Stomach (tissue), 19 donors: ENCODE measurements at places on chromosomes 6 and 20.

- DNase-seq = peak; percentile 78
These were observed 542.3 kb downstream of the QKI start for GRCh38 chr6:163956571-163957407.

- DNase-seq = no peak
These were observed 44.0 kb upstream of the PIM1 start for GRCh38 chr6:37125774-37126492.

DNA sequence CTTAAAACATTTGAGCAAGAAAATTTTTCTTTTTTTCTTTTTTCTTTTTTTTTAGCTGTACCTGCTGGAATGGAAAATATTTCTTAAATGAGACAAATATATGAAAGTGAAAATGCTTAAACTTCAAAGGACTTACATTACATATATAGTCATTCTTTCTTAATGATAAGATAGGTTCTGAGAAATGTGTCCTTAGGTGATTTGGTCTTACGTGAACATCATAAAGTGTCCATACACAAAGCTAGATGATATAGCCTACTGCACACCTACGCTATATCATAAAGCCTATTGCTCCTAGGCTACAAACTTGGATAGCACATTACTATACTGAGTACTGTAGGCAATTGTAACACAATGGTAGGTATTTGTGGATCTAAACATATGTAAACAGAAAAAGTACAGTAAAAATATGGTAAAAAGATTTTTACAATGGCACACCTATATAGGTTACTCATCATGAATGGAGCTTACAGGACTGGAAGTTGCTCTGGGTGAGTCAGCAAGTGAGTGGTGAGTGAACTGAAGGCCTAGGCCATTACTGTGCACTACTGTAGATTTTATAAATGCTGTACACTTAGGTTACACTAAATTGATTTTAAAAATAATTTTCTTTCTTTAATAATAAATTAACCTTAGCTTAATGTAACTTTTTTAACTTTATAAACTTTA lies 54.6 kb downstream of the RPP21 start:
- DNase-seq = no peak

DNA sequence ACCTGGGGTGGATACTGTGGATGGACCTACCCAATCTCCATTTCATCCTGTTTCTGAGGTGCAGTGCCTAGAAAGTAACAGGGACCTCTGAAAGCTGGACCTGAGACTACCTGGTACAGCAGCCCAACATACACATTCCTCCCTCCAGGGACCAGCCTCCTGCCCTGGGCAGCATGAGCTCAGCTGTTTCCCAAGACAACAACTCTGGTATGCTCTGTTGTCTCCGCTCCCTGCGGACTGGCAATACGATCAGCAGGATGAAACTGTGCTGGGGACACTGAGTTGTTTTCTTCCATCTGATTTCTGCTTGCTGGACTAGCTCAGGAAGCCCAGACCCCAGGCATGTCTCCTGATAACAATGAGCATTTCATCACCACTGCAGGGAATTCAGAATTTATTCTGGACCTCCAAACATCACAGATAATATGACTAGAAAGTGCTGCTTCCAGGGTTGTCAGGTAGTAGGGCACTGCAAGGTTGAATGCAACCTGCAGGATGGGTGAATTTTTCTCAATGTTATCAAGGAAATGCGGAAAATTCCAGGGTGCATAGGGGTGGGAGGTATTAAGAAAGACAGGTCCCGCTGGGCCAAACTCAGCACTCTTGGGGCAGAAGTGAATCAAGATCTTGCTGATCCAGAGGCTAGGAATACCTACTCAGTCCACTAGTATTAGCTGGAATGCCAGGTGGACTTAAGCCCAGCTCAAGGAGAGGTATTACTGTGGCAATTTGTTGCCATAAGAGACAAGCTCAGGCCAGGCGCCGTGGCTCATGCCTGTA lies 38.9 kb upstream of the SLC4A11 start:
- no peak for DNase-seq

GRCh38 chr20:43941476-43942200 lies 27.0 kb downstream of the TOX2 start:
- DNase-seq = no peak

- peak; percentile 83 for DNase-seq
These were observed 67.4 kb downstream of the ALDH8A1 start for GRCh38 chr6:134882426-134883038.

DNA sequence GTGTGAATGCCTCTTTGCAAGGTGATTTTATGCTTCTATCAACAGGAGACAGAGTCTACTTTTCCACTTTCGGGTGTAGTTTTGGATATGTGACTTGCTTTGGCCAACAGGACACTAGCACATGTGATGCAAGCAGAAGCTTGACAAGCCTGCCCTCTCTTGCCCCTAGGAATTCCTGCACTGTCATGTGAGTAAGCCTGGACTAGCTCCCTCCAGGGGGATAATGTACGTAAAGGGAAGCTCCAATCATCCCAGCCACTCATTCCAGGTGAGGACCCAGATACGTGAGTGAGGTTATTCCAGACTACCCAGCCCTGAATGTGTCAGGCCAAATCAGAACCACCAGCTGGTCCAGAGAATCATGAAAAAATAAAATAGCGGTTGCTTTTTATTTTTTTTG lies 33.3 kb downstream of the BEND3 start:
- DNase-seq = no peak

- no peak for DNase-seq
These were observed 90.6 kb upstream of the NAA20 start for GRCh38 chr20:19926591-19926990.

DNA sequence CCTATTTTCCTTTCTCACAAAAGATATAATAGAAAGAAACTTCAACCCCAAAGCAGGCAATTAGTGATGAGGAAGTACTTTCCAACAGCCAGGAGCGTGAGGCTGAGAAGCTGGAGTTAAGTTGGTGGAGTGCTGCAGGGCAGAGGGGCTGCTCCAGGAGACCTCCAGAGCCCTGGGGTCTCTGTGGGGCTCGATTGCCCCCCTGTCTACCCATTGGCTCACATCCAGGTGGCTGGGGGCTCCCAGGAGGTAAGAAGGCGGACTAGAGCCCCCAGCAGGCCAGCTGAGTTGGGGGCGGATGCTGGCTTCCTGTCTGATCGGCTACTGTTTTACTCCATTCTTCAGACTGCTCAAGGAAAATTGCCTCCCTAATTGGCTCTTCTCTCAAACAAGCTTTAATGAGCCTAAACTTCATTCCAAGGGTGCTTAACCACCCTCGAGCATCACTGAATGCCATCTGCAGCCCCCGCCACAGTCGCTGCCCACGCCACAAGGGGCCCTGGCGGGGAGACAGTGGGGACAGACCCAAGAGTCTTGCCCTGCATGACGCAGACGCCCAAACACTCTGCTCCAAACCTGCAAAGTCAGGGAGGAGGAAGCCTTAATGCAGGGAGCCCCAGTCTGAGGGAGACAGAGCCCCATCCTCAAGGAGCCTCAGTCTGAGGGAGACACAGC lies 78.6 kb downstream of the MDGA1 start:
- no peak for DNase-seq

GRCh38 chr20:45948261-45948733 lies 13.8 kb downstream of the PCIF1 start:
- no peak for DNase-seq

DNA sequence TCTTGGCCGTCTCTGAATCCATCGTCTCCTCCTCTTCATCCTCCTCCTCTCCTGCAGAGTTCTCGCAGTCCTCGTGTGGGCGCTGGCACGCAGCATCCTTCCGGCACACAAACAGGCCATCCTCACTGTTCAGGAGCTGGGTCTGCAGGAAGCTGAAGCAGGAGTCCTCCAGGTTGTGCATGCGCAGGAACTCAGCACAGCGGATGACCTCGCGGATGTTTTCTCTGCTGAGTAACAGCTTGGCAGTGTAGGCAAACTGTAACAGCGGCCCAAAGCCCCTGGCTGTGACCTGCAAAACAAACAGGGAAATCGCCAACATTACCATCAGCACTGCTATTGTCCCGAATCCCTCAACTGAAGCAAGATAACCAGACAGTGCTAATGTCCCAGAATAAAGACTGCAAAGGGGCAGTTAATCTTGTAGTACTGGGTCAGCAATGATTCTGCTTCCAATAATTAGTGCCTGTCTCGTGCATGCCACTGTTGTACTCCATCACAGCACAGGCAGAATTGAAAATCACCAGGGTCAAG lies 57.4 kb downstream of the GJA10 start:
- DNase-seq = peak; percentile 27

DNA sequence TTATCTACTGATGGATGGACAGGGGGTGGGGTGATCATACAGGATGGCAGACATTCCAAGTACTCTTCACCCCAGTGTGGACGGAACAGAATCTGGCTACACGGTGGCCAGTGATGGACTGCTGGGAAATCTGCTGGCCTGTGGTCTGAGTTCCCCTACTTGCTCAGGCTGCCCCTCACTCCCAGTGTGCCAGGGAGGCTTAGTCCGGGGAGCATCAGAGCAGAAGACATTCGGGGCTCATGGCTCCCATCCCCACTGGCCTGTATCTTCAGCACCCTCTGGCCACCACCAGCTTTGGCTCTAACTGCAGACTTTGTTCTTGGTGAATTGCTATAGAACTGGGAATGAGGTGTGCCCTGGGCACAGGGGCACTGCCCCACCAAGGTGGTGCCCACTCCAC lies 15.3 kb downstream of the TLDC2 start:
- DNase-seq = no peak

GRCh38 chr6:52513464-52513863 lies 63.4 kb downstream of the TRAM2 start:
- no peak for DNase-seq

- no peak for DNase-seq
These were observed 19.5 kb downstream of the SRSF6 start for GRCh38 chr20:43477193-43477592.

DNA sequence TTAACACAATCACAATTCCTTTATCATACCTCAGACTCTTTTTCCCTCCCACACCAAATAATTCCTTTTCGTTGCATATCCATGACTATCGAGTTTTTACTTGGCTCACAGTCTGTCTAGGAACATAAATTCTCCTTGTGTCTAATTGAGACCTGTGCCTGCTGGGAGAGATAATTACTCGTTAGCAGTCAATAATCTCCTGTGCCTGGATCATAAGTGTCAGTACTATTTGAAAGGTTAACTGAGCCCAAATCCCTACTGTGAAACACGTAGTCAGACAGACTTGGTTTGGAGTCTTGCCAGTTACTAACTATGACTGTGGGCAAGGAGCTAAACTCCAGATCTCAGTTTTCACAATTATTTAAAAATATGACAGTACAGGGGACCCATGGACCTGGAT lies 5.7 kb upstream of the CTNNBL1 start:
- DNase-seq = no peak

GRCh38 chr6:36697481-36697903 lies at the start of gene RAB44:
RAB44 (plus strand) TSS chr6:36697826; CDS start chr6:36704236, 6,410 bp downstream.
- no peak for DNase-seq

GRCh38 chr6:88165844-88166492 lies at the start of gene CNR1:
CNR1 (minus strand) TSS chr6:88166347; CDS start chr6:88145274, 21,073 bp downstream.
- DNase-seq = peak; percentile 85

- DNase-seq = no peak
These were observed 98.7 kb upstream of the RUNX2 start for GRCh38 chr6:45229416-45229815.

GRCh38 chr6:84877515-84878210 lies 113.3 kb upstream of the TBX18 start:
- no peak for DNase-seq

GRCh38 chr6:116015983-116016382 lies 44.7 kb downstream of the FRK start:
- DNase-seq = peak; percentile 36

DNA sequence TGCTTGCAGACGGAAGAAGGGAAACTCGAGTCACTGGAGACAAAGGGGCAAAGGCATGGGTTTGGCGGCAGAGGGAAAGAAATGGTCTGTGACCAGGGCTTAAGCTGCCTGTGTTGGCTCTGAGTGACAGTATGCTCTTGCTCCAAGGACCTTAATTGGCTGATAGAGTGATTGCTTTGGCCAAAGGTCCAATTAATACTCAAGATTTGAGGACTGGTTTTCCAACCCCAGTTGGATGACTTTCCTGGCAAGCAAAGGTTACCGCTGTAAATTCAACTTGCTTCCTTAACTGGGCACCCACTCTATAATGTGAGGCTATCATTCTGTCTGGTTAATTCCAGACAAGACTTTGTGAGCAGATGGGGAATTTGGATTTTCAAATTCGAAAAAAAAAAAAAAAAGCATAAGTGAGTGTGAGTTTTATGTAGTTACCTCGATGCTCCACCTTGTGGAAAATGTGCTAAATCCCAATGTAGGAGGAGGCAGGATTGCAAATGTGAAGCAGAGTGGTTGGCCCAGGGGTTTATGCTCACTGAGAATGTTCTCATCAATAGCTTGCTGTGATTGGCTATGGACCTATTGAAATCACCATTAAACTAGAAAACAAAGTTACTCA lies 150.7 kb upstream of the GMDS start:
- DNase-seq = no peak

GRCh38 chr6:38720295-38720694 lies 5.2 kb downstream of the DNAH8 start:
- DNase-seq = no peak

GRCh38 chr6:17525637-17526036 lies 74.5 kb upstream of the FAM8A1 start:
- no peak for DNase-seq

- no peak for DNase-seq
These were observed 38.5 kb upstream of the AHI1 start for GRCh38 chr6:135535989-135536414.

GRCh38 chr20:13174402-13174801 lies 46.7 kb upstream of the ISM1 start:
- no peak for DNase-seq

DNA sequence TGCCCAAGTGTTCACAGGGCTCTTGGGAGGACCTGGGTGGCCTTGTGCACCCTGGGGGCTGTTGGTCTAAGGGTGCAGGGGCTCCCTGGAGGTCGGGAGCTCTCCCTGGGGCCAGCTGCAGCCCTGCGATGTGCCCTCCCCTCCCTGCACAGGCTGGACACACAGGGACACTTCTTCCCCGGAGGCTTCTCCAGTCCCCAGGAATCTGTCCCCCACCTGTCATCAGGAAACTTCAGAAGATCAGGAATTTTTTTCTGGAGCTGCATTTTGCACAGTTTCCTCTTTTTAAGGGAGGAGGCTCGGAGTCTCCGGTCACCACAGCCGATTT lies 66.9 kb upstream of the BHLHE23 start:
- DNase-seq = no peak

DNA sequence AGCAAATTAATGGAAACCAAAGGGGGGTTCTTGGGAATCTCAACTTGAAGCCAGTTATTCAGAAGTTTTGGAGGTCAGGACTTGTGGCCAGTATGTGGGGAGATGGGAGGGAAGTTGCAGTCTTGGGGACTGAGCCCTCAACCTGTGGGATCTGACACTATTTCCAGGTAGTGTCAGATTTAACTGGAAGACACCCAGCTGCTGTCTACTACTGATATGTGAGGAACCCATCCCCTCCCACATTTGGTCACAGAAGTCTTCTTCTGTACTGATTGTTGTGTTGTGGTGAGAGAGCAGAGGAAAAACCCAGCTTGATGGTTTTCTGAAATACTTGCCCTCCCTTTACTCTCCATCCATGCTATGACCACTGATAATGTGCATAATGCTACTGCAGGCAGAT lies 134.0 kb downstream of the QRSL1 start:
- DNase-seq = no peak

GRCh38 chr6:101585501-101585900 lies 192.0 kb downstream of the GRIK2 start:
- no peak for DNase-seq

GRCh38 chr6:3175715-3176402 lies 18.5 kb upstream of the TUBB2A start:
- DNase-seq = no peak
